Chondrocyte (in vitro differentiated cells): ENCODE measurements at places on chromosomes 4 and X. TPM values are rescaled to one million over a fixed set of nuclear protein-coding genes. Genes with fewer than 3 reads are reported as not detected.

GRCh38 chr4:144902614-144903013 is 195.4 kb downstream of the ANAPC10 start:
- no peak for DNase-seq

GRCh38 chr4:14874990-14875389 is 127.3 kb upstream of the CPEB2 start:
- DNase-seq: no peak

GRCh38 chr4:184850431-184851199 is 24.8 kb upstream of the ACSL1 start:
- no peak for DNase-seq

L1CAM gene
- total RNA-seq: 2.2 to 2.9 TPM (median 2.5 TPM) in 3 replicates

DNA sequence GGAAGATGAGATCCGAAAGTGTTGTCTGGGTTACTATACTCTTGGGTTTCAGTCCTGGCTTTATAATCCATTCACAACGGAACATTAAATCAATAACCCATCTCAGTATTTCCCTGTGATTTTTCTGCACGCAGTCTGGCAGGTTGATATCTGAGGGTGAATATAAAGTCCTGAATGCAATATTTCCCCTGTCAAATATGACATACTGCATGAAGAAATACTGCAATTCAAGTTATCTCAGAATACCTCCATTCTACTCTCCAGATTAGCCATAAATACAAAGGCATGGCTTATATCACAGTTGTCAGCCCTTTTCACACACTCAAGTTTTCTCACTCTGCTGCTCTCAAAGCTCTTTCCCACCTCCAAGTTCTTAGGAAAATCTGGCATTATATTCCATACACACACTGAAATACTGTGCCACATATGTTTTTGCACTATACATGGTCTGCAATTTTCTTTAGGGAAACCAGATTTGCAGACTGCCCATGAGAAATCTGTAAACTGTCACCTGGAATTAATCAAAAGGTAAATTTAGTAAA is 64.7 kb downstream of the WDFY3 start:
- no peak for DNase-seq

TNIP3 gene
- total RNA-seq: 0.31 TPM in 1 of 3 replicates, not detected in the others

DNA sequence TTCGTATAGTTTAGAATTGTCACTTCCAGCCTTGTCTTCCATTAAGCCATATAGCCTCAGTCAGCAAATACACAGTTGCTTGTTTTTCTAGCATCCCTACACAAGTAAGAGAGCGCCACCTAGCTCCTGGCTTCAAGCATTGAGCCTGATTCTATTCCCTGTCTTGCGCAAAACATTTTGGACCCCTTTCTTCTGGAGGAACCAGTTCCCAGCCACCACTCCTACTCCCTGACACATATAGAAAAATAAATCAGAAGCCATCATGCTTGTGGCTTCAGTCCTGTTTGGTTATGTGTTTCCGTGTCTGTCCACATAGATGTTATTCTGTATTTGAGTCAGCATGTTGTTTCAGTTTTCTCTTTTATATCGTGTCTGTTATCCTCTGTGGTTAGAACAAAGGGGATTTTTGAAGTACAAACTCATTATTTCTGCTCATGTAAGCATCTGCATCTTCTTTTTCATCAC is 59.9 kb downstream of the GK start:
- no peak for DNase-seq

DNA sequence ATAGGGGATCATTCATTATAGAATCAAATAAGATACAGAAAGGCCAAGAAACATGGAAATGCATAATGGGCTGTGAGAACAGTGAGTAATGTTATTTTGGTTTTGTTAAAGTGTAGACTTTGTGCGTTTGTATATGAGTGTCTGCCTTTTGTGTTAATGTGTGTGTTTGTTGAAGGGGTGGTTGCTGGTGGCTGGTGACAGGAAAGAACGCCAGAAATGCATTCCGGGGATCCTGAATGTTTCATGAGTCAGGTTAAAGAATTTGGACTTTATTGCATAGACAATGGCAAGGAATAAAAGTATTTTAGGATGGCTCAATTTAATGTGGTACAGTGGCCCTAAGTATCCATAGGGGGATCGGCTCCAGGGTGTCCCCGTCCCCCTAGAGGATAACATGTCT is 1228.9 kb downstream of the PCDH7 start:
- DNase-seq: no peak
